ENCODE measurements at places on chromosomes 1 and 21. TPM values are rescaled to one million over a fixed set of nuclear protein-coding genes. Genes with fewer than 3 reads are reported as not detected.

PLA2G2D gene
- total RNA-seq: not detected

LCE3D gene
- total RNA-seq: not detected

WNT3A gene
- total RNA-seq: not detected

EXTL1 gene
- total RNA-seq: 0.83 TPM

KCNJ6 gene
- not detected for total RNA-seq

CCDC185 gene
- 0.17 TPM for total RNA-seq

OR10R2 gene
- not detected for total RNA-seq

RASSF5 gene
- 2.8 TPM for total RNA-seq

All from smooth muscle cell of trachea (primary cell).